Osteoblast (primary cell): ENCODE measurements at places on chromosomes 11 and 22. TPM values are rescaled to one million over a fixed set of nuclear protein-coding genes. Genes with fewer than 3 reads are reported as not detected.

- H3K27ac ChIP-seq, result no peak overlapping the region
- H3K27me3 ChIP-seq, result peaks cover 35% of the 10 kb centered on the region
- DNase-seq, result peak; percentile 84
- H3K4me1 ChIP-seq, result no peaks in the 10 kb centered on the region
- H3K4me3 ChIP-seq, result no peak overlapping the region
Measured at GRCh38 chr11:69931060-69931910, 112.1 kb upstream of the FGF3 start.

- H3K27ac ChIP-seq, result no peak overlapping the region
- no peak overlapping the region for H3K4me3 ChIP-seq
- peaks cover 4% of the 10 kb centered on the region for H3K4me1 ChIP-seq
- no peaks in the 10 kb centered on the region for H3K27me3 ChIP-seq
- DNase-seq, result no peak
- H3K36me3 ChIP-seq, result no peaks in the 10 kb centered on the region
Measured at GRCh38 chr11:102552447-102553194, 22.1 kb upstream of the MMP7 start.

DNA sequence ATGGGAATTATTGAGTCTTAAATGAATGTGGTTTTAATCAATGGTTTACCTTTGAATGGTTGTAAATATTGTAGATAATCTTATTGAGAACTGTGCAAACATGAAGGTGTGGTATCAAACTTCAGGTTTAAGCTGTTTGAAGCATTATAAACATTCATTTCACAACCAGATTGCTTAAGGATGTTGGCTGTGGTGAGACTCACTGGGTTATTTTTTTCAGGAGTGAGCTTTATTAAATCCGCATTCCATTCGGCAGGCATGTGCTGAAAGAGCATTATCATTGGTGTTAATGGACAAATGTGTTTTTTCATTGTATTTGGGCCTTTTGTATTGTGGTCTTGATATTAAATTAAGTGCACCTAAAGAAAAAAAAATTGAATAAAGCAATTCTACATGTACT, 9.7 kb downstream of the MMP3 start:
- H3K27me3 ChIP-seq, result no peaks in the 10 kb centered on the region
- H3K4me1 ChIP-seq, result peaks cover 17% of the 10 kb centered on the region
- no peak for DNase-seq
- H3K27ac ChIP-seq, result no peak overlapping the region
- no peak overlapping the region for H3K4me3 ChIP-seq

DNA sequence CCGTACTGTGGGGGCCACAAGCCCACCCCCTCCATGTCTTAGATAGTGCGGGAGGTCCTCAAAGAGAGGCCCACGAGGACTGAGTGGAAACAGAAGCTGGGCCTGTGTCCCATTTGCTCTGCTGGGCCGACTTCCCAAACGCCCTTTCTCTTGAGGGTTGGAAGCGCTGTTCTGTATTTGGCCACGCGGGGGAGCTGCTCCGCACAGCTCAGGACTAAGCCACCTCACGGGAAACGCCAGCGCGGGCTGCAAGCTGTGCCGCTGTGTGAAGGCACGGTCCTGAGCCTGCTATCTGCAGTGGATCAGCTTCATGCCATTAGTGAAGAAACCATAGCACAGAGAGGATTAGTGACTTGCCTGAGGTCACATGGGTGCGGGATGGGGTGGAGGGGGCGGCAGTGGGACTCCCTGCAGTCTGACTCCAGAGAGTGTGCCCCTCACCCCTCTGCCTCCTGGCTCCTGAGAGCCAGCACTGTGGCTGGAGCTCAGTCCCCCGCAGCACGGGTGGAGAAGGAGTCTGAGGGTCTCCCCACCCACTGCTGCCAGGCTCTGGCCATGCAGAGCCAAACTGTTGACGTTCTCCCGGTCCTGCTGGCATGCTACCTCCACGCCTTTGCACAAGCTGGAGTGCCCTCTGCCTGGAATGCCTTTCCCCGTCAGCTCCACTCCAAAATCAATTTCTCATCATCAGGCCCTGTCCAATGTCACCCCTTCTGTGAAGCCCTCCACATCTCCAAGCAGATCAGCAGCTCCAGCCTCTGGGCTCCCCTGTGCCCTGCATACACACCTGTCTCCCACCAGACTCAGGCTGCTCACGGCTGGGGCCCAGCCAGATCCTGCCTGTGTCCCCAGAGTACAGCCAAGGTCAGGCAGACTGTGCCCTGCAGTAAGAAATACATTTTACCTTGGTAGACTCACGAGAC, 51.5 kb upstream of the LRRC32 start:
- DNase-seq, result peak; percentile 91
- H3K4me3 ChIP-seq, result peak overlapping the region; percentile 35
- H3K36me3 ChIP-seq, result no peaks in the 10 kb centered on the region
- H3K27me3 ChIP-seq, result peaks cover 34% of the 10 kb centered on the region
- H3K4me1 ChIP-seq, result no peaks in the 10 kb centered on the region
- no peak overlapping the region for H3K27ac ChIP-seq

DNA sequence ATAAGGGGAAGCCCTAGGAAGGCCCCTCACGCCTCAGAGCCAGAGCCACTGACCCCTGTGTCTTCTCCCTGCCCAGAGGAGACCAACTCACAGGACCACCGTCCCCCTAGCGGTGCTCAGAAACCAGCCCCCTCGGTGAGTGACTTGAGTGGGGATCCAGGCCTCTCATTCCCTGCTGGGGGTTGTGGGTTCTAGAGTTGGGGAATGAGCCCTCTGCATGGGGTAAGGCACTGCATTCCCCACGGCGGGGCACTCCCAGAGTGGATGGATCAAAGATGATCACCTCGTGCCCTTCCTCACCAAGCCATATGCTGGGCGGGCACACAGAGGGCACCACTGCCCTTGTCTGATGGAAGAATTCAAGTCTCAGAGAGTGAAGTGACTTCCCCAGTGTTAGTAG, 39.7 kb downstream of the ZC3H7B start:
- no peaks in the 10 kb centered on the region for H3K4me1 ChIP-seq
- H3K4me3 ChIP-seq, result no peak overlapping the region

The SGSM1 gene
- not detected in 2 replicates for total RNA-seq

The A4GALT gene
- 19.9 and 24.2 TPM in 2 replicates for total RNA-seq

DNA sequence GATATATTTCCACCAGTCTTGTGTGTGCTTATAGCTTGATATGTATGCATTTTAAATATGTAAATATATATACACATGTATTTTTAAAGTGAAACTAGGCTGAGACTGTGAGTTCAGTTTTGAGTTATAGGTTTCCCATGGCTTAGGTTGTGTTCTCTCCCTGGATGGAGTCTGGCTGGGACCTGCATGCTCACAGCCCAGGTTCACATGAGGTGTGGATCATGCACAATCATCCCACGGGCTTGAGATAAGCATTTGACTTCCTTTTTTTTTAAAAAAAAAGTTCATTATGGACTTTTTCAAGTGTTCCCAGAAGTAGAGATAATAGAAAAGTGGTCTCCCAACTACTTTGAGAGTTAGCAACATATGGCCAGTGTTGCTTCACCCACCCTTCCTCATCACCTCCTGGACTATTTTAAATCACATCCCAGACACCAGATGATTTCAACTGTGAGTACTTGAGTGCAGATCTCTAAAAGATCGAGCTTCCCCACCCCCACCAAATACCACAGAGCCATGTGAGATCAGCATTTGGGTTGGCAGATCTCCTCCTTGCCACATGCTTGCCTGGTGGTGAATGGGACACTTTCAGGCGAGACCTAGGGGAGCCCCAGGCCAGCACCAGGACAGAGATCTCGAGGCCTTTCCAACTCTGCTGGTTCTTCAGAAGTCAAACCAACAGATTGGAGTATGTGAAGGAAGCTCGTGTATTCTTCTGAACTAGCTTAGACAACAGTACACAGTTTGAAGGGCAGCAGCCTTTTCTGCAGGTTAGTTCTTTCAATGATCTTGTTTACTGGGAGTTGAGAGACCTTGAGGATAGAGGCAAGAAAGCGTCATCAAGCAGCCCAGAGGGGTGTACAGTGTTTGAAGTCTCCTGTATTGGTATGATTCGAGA, 15.9 kb downstream of the MED15 start:
- H3K27me3 ChIP-seq, result no peaks in the 10 kb centered on the region
- DNase-seq, result peak; percentile 71
- no peak overlapping the region for H3K4me3 ChIP-seq
- peaks cover 36% of the 10 kb centered on the region for H3K36me3 ChIP-seq

GRCh38 chr11:12603143-12604088, 70.8 kb upstream of the TEAD1 start:
- H3K4me3 ChIP-seq, result no peak overlapping the region
- no peaks in the 10 kb centered on the region for H3K27me3 ChIP-seq
- no peak overlapping the region for H3K27ac ChIP-seq
- no peaks in the 10 kb centered on the region for H3K36me3 ChIP-seq
- no peak for DNase-seq

DNA sequence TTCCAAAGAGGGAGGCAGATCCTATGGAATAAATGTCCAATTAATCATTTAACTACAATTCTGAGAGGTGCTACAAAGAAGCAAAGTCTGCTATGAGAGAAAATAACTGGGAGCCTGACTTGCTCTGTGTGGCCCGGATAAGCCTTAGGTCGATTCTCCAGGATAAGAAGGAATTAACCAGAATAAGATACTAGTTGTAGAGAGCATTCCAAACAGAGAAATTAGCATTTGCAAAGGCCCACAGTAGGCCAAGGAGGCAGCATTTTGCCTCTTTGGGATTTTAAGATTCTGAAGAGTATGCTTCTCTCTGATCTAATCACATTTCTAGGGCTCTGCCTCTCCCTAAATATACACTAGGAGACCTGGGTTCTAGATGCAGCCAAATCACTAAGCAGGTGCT, 113.7 kb downstream of the SNX19 start:
- no peaks in the 10 kb centered on the region for H3K36me3 ChIP-seq
- H3K4me3 ChIP-seq, result no peak overlapping the region
- DNase-seq, result no peak
- H3K27me3 ChIP-seq, result peaks cover 11% of the 10 kb centered on the region
- H3K27ac ChIP-seq, result no peak overlapping the region

GRCh38 chr11:65479184-65480145, 19.4 kb upstream of the MALAT1 start:
- peaks cover 50% of the 10 kb centered on the region for H3K4me1 ChIP-seq
- DNase-seq, result peak; percentile 91
- peak overlapping the region; percentile 100 for H3K27ac ChIP-seq
